T-helper 2 cell (primary cell): ENCODE measurements at places on chromosomes 1 and 21.

DNA sequence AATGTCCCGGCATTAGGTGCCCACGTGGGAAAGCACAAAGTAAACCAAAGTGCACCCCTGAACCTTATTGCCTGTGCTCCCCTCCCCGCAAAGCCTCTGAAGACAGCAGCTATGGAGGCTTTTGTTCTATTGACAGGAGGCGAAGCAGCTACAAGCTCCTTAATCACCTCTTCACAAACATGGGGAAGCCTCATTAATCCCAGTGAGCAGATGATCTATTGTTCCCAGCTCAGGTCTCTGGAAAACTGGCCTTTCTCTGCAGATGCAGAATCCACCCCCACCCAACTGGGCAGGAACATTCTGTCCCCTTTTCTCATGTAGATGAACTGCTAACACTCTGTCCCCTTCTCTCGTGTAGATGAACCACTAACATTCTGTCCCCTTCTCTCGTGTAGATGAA lies 190.5 kb upstream of the CSF3R start:
- no peak for DNase-seq

DNA sequence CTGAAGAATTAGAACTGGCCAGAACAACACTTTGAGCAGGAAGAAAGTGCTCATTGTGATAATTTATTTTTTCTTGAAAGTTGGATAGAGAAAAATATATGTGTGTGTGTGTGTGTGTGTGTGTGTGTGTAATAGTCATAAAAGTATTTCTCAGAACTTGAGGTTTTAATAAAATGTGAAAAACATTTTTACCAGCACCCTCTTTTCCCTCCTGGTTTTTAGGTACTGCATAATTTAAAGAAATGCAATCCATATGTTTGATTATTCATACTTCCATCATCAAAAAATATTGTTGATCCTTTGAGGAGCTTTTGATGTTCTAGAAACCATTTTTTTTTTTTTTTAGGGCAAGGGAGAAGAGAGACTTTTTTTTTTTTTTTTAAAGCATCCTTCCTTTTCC lies 66.8 kb upstream of the JUN start:
- no peak for DNase-seq

DNA sequence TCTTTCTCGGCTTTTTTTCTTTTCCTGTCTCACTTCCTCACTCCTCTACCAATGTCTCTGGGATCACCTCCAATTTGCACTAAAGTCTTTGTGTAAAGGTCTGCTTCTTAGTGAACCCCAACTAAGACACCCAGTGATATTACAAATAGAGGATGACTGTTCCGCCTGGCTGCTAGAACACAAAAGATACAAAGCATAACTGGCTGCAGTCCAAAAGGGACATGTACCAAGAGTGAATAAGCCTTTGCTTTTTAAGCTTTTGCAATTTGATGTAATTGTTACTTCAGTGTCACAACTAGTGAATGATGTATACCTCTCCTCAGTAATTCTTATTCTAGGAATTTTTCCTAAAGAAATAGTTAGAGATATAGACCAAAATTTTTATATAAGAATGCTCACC lies 82.8 kb upstream of the BEND5 start:
- no peak for DNase-seq

DNA sequence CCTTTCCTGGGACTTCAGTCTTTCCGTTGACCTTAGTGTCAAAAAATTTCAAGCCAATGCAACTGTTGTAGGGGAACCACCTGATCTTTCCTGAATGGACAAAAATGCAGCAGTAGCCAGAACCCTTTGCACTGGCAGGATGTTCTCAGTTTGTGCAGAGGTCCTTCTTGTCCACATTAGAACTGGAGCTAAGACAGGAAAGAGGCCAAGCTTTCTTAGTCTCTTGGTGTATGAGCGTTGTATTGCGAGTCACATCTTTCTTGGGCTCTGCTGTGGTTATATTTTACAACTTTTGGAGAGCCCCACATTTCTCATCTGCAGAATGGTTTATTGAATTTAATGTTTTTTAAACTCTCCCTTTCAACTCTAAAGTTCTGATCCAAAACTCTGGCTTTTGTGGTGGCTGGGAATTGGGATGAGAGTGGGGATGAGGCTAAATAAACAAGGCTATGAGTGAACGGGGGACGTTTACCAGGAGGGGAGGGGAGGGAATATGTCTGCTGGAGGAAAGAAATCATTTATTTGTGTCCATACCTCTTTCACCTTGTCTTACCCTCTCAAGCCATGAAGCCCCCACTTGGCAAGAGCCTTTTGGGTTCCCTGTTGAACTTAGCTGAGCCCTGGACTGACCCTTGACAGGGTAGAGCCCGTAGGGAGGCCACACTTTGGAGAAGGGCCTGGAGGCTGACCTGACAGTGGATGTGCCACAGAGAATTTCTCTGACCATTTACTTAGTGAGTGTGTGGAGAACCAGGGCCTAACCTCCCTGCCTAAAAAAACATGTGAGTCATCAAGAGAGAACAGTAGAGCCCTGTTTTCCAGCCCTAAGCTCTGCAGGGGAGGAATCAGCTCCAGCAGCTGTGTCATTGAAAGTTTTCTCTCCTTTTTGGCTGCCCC lies 586 bp downstream of the CHI3L2 start:
- no peak for DNase-seq

DNA sequence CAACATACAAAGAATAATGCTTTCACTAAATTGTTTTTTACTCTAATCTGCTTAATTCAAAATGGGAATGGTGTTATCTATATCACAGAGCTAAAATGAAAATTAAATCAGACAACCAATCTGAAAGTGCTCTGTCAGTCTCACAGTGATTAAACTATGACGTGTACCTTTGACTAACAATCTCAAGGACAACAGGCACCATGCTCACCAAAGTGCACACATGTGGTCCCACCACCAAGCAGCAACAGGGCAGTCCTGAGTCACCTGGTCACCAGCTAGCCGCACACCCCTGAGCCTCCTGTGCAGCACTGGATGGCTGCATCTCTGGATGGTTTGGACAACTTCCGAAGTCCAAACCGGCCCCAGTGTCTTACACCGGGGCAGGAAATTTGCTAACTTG lies 54.5 kb upstream of the NADK start:
- no peak for DNase-seq

DNA sequence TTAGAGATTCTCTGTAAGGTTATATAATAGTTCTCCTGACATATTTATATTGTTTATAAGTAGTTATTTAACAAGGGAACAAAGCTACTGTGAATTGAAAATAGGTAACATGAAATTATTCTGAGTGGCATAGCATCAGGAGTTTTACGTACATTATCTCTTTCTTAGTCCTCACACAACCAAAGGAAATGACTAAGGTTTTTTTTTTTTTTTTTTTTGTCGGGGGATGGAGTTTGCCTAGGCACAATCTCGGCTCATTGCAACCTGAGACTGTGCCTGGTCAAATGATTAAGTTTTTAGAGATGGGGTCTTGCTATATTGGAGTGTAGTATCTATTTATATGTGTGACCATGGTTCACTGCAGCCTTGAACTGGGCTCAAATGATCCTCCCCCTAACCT lies 24.9 kb downstream of the TMED5 start:
- DNase-seq = no peak

DNA sequence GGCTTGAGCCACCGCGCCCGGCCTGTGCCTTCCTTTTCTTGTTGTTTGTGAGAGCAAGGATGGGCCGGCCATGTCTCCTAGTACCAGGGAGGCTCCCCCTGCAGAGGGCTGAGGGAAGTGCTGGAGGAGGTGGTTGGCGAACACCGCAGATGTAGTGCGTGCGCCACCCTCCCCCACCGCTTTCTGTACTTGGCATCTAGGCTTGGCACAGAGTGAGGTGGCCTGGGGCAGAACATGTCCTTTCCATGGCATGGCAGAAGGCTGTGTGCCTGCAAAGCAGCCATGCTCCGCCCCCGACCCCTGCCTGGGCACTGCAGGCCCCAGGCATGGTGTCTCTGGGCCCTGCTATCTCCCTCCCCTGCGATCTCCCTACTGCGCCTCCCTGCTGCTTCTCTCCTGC lies 30.7 kb downstream of the ALPL start:
- DNase-seq = no peak

DNA sequence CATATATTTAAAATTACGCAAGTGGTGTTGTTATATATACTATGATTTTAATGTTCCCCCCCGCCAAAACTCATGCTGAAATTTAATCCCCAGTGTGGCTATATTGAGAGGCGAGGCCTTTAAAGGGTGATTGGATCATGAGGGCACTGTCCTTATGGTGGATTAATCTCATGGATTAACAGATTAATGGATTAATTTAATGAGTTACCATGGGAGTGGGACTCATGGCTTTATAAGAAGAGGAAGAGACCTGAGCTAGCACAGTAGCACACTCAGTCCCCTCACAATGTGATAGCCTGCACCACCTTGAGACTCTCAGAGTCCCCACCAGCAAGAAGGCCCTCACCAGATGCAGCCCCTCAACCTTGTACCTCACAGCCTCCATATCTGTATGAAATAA lies 34.8 kb downstream of the C1orf198 start:
- no peak for DNase-seq

- DNase-seq = no peak
These were observed at the start of gene ANKRD45 for GRCh38 chr1:173669491-173669941. Gene ANKRD45 (minus strand): TSS chr1:173669851. CDS start chr1:173659418, 10,433 bp downstream.

DNA sequence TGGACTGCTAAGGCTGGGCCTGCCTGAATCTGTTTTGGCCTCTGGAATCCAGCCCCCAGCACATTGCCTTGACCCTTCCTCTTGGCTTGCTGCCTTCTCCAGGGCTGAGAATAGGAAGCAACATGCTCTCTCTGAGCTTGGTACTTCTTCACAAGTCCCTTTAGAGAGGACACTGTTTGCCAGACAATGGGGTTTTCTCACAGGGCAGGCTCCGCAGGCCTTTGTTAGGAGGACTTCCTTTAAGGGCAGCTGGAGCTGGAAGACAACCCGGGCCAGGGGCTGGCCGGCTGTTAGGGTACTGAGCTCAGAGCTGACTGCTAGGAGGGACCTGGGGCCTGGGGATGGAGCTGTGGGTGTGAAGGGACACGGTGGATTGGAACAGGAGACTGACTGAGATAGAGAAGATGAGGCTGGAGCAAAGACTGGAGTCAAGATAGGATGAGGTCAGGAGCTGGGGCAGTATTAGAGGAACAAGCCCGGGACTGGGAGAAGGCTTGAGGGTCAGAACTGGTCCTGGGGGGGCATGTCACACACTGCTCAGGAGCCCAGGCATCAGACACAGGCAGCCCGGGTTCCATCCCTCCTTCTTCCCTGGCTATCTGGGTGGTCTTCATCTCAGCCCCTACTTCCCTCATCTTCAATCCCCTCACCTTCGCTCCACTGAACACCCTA lies 5.4 kb upstream of the ALPL start:
- DNase-seq = no peak

DNA sequence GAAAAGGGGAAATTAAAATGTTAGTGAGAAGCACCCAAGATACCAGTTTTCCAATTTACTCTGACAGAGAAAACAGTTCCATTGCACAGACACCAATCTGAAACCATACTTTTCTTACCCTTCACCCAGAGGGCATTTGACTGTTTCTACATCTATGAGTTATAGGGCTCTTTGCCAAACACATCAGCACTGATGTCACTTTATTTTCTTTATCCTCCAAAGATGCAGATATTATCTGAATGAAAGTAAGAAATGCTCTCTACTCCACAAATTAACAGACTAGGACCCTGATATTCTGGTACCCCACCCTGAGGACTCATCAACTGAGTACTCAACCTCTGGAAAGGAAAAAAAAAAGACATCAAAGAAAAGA lies 24.2 kb upstream of the PEX19 start:
- no peak for DNase-seq

GRCh38 chr1:219278288-219278687 lies 104.6 kb downstream of the LYPLAL1 start:
- DNase-seq = no peak

DNA sequence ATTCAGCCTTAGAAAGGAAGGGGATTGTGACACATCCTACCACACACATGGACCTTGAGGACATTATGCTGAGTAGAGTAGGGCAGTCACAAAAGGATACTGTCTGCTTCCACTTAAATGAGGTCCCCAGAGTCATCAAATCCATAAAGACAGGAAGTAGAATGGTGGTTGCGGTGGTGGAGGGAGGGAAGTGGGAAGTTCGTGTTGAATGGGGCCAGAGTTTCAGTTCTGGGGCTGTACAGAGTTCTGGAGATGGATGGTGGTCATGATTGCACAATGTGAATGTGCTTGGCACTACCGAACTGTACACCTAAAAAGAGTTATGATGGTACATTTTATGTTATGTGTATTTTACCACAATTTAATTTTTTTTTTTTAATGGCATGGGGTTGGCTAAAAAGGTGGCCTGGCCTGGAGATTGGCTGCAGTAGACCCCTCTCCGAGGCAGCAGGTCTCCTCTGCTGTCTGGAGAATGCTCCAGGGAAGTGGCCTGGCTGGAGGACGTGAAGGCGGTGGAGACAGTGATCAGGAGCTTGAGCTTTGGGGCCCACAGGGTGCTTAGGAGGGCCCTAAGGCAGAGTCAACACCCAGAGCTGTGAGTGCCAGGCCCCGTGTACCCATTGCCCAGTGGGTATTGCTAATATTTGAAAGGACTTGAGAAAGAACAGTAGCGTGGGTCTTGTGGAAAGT lies 30.4 kb downstream of the IFNGR2 start:
- DNase-seq = no peak

DNA sequence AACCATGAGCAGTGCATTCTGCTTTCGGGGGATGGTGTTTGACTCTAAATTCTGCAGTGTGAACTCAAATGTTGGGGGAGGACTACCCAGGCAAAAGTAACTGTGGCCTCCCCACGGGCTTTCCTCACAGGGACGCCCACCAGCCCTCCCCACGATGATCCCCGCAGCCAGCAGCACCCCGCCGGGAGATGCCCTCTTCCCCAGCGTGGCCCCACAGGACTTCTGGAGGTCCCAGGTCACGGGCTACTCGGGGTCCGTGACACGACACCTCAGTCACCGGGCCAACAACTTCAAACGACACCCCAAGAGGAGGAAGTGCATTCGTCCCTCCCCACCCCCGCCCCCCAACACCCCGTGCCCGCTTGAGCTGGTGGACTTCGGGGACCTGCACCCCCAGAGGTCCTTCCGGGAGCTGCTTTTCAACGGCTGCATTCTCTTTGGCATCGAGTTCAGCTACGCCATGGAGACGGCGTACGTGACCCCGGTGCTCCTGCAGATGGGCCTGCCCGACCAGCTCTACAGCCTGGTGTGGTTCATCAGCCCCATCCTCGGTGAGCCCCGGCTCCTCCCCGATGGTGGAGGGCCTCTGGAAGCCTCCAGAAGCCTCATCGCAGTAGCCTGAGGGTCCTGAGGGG lies 6.4 kb downstream of the SLC45A1 start:
- DNase-seq = no peak

DNA sequence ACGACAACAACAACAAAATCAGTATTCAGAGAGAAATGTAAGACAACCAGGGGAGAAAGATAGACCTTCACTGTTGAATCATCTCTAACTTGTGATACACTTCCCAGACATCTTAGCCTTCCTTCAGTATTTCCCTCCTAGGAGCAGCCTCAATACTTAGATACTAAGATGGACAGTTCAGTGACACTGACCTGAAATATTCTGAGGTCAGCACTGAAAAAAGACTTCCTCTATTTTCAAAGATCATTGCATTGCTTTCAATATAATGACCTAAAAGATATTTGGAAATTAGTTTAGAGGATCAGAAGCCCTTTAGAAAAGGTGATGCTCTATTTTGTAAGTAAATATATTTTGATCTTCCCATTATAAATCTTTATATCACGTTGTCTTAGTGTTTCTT lies 101.0 kb downstream of the MRPL39 start:
- no peak for DNase-seq

- DNase-seq = no peak
These were observed 284.9 kb downstream of the AJAP1 start for GRCh38 chr1:4939266-4939665.

- DNase-seq = no peak
These were observed 457.8 kb upstream of the DAB1 start for GRCh38 chr1:57881639-57882038.
